ENCODE measurements at places on chromosomes 3 and 15. TPM values are rescaled to one million over a fixed set of nuclear protein-coding genes. Genes with fewer than 3 reads are reported as not detected.

GOLGA8K gene
- not detected for total RNA-seq

GCSAM gene
- total RNA-seq = 0.99 TPM

SEMA3F gene
- total RNA-seq = 42.8 TPM

FAM107A gene
- 4.3 TPM for total RNA-seq

NEK10 gene
- total RNA-seq = 11.1 TPM

STRIT1 gene
- 2.0 TPM for total RNA-seq

FBXL2 gene
- total RNA-seq = 25.0 TPM

THPO gene
- total RNA-seq = 0.88 TPM

MYRIP gene
- total RNA-seq = 2.2 TPM

POLR2M gene
- 565 TPM for total RNA-seq

IL17RE gene
- total RNA-seq = 4.0 TPM

C15orf61 gene
- total RNA-seq = 8.6 TPM

ANKRD63 gene
- total RNA-seq = 0.58 TPM

TFG gene
- 70.5 TPM for total RNA-seq

CFAP91 gene
- 12.7 TPM for total RNA-seq

THAP10 gene
- total RNA-seq = 2.8 TPM

RASL12 gene
- 12.6 TPM for total RNA-seq

HTR3E gene
- total RNA-seq = not detected

ELL3 gene
- 3.6 TPM for total RNA-seq

SPRED1 gene
- total RNA-seq = 40.4 TPM

SLC12A1 gene
- total RNA-seq = 578 TPM

LRRC34 gene
- total RNA-seq = 8.3 TPM

PTX3 gene
- total RNA-seq = 5.1 TPM

DNASE1L3 gene
- 10.0 TPM for total RNA-seq

GOLGA6L4 gene
- total RNA-seq = 3.0 TPM

RBP2 gene
- total RNA-seq = not detected

ITGA11 gene
- 12.9 TPM for total RNA-seq

TAGLN3 gene
- 0.76 TPM for total RNA-seq

Measured in metanephros (tissue), 2 donors.